ENCODE measurements at places on chromosomes 4 and X.
A peak's percentile ranks its signal among the peaks of the same experiment; 100 is the strongest.

DNA sequence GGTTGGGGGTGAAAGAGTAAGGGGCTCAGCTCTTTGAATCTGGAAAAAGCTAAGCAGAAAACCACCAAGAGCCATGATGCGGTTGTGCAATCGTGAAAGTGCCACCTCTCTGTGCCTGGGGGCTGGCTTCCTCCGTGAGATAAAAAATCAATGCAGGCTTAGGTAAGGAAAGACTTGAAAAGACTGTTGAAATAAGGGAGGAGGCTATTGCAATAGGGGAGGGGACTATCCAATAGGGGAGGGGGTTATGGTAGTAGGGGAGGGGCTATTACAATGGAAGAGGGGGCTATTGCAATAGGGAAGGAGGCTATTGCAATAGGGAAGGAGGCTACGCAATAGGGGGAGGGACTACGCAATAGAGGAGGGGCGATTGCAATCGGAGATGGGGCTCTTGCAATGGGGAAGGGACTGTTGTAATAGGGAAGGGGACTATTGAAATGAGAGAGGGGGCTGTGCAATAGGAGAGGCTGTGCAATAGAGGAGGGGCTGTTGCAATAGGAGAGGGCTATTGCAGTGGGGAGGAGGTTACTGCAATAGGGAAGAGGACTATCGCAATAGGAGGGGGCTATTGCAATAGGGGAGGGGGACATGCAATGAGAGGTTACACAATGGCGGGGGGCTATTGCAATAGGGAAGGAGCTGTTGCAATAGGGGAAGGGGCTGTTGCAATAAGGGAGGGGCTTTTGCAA, 162.3 kb upstream of the PSAPL1 start:
- no peak for DNase-seq

DNA sequence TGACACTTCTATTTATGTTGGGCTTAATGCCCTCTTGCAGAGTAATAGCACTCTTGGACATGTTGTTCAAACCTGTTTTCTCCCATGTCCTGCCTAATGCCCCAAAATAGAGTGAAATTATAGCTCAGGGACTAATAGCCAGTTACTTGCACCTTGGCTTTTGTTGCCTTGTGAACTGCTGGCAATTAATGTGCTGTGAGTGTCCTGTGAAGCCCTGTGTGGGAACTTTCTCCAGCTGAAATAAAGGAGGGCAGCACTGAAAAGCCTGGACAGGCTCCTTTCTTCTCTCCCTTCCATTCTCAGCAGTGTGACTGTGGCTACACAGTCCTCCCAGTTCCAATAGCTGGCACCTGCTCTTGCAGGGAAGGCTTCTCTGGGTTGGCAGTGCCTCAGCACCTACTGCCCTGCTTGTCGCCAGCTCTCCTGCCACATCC, 72.4 kb downstream of the DCLK2 start:
- no peak for DNase-seq

GRCh38 chrX:69415698-69416097, 88.4 kb upstream of the NALF2 start:
- DNase-seq = no peak

DNA sequence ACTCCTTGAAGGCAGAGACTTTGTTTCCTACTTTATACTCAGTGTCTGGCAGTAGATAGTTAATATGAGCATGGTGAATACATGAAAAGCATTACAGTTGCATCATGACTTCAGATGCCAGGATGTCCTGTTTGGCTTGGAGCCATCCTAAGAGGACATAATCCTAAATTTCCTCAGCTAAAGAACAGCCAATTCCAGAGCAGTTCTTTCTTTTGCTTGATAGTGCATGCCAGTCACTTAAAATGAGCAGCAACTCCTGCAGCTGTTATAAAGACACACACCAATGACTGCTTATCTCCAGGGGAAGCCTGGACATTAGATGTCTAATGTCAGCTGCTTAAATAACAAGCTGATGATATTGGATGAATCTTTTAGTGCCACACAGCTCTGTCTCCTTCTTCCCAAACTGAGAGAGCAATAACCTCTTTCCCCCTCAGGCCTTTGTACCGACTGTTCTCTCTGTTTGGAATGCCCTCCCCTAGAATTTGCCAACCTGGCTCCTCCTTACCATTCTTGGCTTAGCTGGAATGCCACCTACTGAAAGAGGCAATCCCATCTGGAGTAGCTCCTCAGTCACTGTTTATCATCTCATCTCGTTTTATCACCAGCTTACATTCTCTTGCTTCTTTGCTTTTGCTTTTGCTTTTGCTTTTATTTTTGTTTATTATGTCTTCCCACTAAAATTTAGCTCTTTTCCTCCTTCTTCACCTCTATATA, 100.8 kb upstream of the USP38 start:
- no peak for DNase-seq

GRCh38 chr4:55876387-55876786, 22.9 kb downstream of the EXOC1 start:
- no peak for DNase-seq

GRCh38 chrX:115582616-115583495, 21.9 kb downstream of the PLS3 start:
- DNase-seq = no peak

DNA sequence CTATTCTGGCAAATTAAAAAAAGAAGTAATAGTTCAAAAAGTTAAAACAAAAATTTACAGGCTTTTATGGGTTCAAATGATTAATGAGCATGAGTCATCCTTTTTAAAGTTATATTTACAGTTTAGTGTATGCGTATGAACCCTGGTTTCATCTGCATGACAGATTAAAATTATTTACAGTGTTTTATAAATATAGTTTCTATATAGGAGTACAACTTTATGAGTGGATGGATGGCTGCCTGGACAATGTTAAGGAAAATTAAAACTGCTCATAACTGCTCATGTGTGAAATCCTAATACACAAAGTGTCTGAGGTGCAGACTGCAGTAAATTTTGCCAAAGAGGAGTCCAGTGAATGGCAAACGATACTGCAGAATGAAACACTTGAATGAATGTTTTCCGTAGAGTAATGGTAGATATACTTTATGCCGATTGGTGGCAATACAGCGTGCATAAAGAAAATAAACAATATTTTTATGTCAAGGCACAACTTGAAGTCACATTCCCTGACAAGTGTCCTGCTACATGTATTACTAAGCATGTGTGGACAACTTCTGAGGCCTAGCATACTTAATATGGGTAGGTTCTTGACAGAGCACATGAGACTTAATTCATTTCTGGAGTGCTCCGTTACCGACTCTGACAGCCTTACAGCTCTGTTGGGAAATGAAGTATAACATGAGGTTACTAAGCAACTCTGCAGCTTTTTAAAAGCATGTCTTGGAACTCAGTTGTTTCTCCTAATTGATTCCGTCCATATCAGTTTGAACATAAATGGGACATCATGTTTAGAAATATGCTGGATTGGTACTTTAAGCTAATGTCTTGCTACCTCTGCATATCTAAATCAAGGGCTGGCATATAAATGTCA, 985.6 kb upstream of the PCDH7 start:
- no peak for DNase-seq

DNA sequence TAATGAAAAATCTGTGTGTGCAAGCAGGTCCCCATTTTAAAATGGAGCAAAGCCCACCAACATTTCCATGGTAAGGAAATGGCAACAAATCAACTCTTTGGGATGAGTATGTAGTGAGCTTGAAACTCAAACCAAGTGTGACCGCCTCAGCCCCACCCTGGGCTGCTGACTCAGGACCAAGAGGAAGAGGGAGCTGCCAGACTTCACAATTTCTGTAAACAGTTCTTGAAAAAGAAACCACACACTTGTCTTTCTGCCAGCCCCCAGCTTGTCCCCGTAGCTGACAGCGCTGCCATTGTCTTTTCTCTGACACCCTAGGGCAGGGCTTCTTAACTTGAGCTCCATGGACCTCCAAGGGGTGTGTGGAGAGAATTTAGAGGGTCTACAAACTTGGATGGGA, 10.3 kb downstream of the RTL5 start:
- DNase-seq = peak; percentile 92

DNA sequence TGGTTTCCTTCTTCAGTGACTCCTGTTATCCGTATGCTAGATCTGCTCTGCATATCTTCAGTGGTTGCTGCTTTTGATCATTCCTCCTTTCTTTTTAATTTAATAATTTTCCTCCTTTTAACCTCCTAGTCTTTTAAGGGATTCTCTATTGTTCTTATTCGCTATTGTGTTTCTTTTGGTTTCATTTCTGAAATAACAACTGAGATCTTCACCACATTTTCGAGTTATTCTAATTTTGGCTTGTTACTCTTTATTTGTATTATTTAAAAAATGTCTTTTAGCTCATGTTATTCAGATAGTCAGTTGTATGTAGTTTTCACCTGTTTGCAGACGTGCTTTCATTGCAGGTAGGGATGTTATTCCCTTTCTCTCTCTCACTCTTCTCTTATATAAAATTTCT, 24.9 kb downstream of the IGFBP7 start:
- no peak for DNase-seq

GRCh38 chrX:30865015-30865414, 24.0 kb downstream of the TAB3 start:
- no peak for DNase-seq

DNA sequence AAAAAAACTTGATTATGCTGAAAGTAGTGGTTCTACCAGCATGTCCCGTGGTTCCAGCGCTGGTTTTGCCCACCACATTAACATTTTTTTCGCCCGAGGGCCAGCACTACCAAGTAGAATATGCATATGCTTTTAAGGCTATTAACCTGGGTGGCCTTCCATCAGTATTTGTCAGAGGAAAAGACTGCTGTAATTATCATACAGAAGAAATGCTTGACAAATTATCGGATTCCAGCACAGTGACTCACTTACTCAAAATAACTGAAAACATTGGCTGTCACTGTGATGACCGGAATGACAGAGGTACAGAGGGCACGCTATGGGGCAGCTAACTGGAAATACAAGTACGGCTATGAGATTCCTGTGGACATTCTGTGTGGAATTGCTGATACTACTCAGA, 34.6 kb downstream of the PRPS2 start:
- DNase-seq = no peak

- DNase-seq = no peak
These were observed 781.1 kb downstream of the RAB28 start for GRCh38 chr4:12703036-12703435.

- DNase-seq = no peak
These were observed 100.6 kb downstream of the RASL11B start for GRCh38 chr4:52962721-52963120.

DNA sequence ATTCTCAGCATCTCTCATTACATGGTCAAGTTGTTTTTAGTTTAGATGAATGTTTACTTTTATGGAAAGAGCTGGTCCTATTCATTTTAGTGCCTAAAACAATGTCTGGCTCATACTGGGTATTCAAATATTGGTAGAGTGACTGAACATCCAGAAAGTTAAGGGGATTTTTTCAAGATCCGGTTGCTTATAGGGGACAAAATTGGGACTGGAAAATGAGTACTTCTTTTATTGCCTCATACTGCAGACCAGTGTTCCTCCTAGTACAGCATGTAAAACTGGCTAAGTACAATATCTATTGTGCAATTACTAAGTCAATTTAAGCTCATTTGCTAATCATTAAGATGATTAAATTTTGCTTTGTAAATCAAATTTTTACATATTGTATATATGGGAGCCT, 13.9 kb downstream of the RP2 start:
- no peak for DNase-seq

DNA sequence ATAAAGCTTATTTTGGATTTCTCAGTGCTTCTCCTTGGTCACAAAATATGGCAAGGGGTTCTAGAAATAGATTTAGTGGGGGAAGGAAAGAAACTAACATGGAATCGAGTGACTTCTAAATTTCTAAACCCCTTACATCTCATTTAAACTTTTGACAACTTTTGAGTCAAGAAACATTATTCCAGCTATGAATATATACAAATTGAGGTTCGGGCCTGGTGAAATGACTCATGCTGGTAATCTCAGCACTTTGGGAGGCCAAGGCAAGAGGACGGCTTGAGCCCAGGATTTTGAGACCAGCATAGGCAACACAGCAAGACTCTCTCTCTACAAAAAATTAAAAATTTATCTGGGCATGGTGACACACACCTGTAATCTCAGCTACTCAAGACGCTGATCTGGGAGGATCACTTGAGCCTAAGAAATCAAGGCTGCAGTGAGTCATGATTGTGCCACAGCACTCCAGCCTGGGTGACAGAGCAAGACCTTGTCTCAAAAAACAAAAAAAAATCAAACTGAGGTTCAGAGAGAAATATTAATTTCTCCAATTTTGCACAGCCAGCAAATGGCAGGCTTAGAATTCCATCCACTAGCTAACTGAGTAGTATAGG, 99.8 kb downstream of the ANXA3 start:
- DNase-seq = no peak

GRCh38 chr4:112431158-112431557, 84.8 kb downstream of the NEUROG2 start:
- DNase-seq = no peak

DNA sequence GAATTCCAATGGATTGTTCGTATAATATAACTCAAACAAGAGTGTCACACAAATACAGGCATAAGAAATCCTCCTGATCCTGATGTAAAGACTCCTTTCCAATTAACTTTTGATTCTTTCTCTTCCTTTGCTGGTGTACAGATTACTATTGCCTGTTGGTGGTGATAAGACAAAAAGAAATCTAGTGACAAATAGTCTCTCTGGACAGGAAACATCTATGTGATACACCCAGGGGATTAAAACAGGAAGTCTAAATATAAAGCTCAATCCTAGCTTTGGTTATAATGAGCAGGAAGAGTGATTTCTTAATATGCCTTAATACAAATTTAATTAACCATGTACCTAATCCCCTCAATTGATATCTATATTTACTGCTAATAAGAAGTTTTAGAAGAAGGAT, 45.1 kb downstream of the ARHGEF6 start:
- DNase-seq = no peak

- no peak for DNase-seq
These were observed 37.3 kb downstream of the SLIT2 start for GRCh38 chr4:20288846-20289512.

DNA sequence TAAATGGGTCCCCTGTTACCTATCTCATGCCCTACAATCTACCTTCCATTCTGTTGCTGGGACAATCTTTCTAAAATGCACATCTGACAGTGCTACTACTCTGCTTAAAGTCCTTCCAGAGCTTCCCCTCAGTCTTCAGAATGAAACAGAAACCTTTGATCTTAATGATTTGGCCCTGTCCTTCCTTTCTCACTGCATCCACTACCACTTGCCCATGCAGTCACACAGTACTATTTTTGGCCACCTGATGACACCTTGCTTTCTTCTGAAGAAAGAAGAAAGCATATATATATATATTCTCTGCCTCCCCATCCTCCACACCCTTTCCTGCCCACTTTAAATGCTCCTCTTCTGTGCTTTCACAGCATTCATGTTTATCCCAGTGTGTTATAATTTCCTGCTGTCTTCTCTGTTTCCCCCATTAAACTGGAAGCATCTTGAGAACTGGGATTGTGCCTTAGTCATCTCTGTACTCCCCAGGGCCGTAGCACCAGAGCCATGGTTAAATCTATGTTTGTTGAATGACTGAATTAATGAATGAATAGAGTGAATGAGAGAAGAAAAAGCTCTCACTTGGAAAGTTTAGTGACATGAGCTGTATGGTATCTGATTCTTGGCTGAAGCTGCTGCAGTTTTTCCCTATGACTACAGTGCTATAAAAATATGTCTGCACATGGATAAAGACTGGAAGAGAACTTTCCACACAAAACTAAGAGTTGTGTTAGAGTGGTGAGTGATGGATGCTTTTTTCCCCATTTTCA, 56.2 kb downstream of the RTL9 start:
- no peak for DNase-seq

- DNase-seq = no peak
These were observed 253.6 kb downstream of the CBLL2 start for GRCh38 chrX:22526339-22526738.

GRCh38 chr4:101790521-101791181, at the start of gene BANK1:
Gene BANK1 (plus strand): TSS chr4:101790730. CDS start chr4:101790881, 151 bp downstream.
- peak; percentile 84 for DNase-seq

GRCh38 chr4:186852073-186852420, 128.4 kb upstream of the FAT1 start:
- no peak for DNase-seq
